NCI-H774 (cell line): ENCODE measurements at places on chromosomes 7 and 10.

DNA sequence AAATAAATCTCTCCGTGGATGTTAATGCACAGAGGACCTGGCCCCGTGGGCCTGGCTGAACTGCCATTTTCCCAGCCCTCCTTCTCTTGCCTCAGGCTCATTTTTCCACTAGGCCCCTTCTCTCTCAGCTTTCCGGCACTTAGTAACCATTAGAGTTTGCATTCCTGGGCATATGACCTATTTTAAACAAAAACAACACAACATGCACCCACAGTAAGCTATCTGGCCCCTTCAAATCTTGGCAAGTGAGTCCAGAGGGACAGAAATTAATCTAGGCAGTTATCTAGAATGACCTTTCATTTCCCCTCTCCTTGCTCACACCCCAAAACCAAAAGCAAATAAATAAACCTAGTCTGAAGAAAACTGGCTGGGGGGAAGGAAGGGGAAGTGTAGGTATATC is 11.7 kb downstream of the FBXW4 start:
- DNase-seq, result no peak

GRCh38 chr7:75823198-75823910 is 9.7 kb upstream of the CCL24 start:
- DNase-seq, result no peak

GRCh38 chr10:69043931-69044531 is 43.9 kb upstream of the SRGN start:
- DNase-seq, result no peak

- DNase-seq, result no peak
Observed at GRCh38 chr10:3008518-3009195, 58.7 kb upstream of the PFKP start.

- no peak for DNase-seq
Observed at GRCh38 chr7:37545619-37546534, 97.2 kb upstream of the ELMO1 start.

GRCh38 chr10:83332690-83333089 is 806.6 kb upstream of the GHITM start:
- no peak for DNase-seq

DNA sequence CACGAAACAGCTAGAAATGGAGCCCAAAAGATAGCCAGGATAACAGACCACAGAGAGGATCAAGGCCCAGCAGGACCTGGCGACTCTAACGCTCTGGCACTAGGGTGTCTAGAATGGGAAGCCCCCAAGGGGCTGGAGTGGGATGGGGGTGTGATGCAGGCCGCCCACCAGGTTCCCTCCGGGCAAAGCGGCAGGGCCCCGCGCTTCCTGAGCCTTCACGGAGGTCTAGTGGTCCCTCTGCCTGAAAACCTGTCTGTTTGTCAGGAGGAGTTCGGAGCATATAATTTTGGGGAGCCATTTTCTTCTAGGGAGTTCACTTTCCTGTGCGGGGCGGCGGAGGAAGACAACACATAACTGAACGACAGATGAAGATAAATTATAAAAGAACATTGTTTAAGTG is 48.2 kb upstream of the FXYD4 start:
- DNase-seq, result no peak

- no peak for DNase-seq
Observed at GRCh38 chr10:132500781-132501415, 36.7 kb upstream of the INPP5A start.

DNA sequence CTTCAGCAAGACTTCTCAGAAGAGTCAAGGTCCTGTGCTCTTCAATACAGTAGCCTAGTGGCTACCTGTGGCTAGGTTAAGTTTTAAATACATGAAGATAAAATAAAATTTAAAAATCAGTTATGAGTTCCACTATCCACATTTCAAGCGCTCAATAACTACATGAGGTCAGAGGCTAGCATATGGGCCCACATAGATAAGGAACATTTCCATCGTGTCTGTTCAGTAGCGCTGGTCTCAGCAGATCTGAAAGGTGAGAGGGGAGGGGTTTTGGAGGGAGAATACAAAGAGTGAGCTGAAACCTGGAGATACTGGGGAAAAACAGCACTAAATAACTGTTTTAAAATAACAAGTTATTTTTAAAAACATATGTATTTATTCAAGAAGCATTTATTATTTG is 219.0 kb downstream of the TRIL start:
- DNase-seq, result no peak

- no peak for DNase-seq
Observed at GRCh38 chr7:78420001-78420400, 621.4 kb downstream of the PHTF2 start.

- DNase-seq, result no peak
Observed at GRCh38 chr7:36286226-36286625, 103.4 kb upstream of the ANLN start.

DNA sequence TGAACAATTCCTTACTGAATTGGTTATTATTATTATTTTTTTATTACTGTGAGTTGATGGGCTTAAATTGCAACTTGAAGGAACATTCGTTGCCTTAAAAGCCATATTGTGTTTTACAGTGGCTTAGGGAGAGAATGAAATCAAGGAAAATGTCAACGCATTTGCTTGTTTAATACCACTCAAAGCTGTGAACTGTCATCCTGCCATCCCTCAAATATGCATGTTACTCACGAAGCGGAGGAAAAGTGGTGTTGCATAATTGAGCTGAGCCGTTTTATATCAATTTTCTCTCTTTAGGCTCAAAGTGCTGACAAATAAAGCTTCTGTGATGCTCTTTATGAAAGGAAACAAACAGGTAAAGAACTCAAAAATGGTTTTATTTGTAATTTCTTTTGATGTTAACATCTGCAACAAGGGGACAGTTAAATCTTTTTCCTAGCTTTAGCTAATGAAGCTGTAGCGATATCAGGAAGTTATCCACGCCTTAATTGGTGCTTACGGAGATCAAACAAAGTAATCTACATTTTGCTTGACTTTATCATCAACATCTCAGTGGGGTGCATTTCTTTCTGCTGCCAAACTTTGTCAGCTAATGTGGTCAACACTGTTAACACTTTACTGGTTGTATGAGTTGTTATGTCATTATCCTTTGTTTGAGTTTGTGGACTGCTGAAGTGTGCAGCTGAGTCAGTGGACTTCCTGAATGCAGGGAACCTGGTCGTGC is 33.1 kb downstream of the GLRX3 start:
- no peak for DNase-seq

DNA sequence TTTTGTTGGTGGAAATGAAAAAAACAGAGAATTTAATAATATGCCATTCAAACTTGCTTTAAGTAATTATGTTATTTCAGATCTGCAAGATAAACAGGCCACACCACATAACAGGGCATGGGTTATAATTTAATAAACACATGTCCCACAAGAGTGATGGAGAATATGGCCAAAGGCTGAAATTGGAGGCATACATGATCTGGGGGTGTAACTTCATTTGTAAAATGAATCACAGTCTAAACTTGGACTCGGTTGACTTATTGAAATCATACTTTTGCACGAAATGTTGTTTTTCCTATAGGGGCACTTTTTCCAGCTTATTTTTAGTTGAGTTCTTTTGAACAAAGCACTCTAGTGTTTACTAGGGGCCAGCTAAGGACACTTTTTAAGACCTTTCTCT is 151.6 kb downstream of the TMEM26 start:
- no peak for DNase-seq

GRCh38 chr7:84092207-84092606 is 102.4 kb downstream of the SEMA3A start:
- no peak for DNase-seq

- DNase-seq, result no peak
Observed at GRCh38 chr10:122055252-122055651, 66.3 kb downstream of the TACC2 start.

DNA sequence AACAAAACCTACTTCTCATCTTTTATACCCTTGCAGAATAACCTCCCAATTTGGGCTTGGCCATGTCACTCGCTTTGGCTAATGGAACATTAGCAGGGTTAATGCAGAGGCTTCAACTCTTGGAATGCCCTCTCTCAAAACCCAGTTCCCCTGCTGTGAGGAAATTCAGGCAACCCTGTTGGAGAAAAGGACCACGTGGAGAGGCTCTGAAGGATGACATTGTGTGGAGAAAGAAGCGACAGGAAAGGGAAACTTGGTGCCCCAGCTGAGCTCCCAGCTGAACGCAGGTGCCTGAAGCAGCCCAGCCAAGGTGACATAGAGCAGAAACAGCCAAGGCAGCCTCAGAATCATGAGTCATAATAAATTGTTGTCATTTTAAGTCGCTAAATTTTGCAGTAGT is 214.2 kb upstream of the GHITM start:
- no peak for DNase-seq

GRCh38 chr7:159105066-159105780 is 39.4 kb downstream of the VIPR2 start:
- DNase-seq, result no peak

DNA sequence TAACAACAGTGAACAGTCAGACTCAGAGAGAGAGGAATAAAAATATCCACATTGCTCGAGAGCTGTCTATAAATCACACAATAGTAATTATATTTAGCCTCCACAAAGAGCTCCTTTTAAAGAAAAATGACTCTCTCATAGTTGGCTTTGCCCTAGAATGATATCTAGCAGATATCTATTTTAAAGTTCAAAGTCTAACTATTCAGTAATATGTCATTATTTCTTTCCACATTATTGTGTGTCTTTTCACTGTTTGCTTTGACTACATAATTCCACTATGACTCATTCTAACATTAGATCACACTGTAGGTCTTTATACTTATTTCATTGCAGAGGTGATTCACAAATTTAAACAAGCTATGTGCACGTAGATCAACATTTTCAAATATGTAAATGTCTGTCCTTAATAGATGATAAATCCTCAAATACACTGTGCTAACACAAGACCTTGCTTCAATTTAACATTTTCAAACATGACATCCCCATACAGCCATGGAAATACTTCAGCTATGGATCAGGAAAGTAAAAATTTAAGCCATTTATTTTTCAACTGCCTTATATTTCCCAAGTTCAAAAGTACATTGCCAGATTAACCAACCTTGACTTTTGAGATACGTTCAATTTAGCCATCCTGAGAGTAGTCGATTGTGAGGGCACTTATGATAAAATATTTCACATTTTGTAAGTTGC is 99.9 kb upstream of the AKR1E2 start:
- DNase-seq, result peak; percentile 55

GRCh38 chr10:96243296-96243695 is 28.1 kb downstream of the BLNK start:
- no peak for DNase-seq

- DNase-seq, result no peak
Observed at GRCh38 chr7:36281945-36282717, 107.5 kb upstream of the ANLN start.

DNA sequence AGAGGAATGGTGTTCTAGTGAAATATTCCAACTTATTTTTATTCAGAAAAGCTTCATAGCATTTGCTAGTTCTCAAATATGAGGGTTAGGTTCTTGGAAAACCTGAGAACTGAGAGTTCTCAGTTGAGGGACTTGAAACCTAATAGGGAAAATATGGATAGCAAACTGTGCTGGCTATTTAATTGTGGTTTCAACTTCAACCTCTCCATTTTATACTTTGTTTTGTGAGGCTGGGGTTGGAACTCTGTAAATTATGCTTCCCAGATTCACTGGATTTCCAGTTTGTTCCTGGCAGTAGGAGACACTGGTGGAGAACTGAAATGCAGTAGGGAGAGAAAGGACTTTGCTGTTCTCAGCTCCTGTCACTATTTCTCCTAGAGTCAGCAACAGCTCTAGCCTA is 52.7 kb downstream of the CDK14 start:
- no peak for DNase-seq

GRCh38 chr7:139340808-139341057 is 404 bp upstream of the FMC1 start:
- no peak for DNase-seq

GRCh38 chr7:37432281-37432920 is 16.3 kb downstream of the ELMO1 start:
- DNase-seq, result no peak

- no peak for DNase-seq
Observed at GRCh38 chr10:110398419-110399105, 93.8 kb upstream of the SMNDC1 start.

GRCh38 chr7:114937446-114937845 is 15.6 kb downstream of the MDFIC start:
- no peak for DNase-seq

DNA sequence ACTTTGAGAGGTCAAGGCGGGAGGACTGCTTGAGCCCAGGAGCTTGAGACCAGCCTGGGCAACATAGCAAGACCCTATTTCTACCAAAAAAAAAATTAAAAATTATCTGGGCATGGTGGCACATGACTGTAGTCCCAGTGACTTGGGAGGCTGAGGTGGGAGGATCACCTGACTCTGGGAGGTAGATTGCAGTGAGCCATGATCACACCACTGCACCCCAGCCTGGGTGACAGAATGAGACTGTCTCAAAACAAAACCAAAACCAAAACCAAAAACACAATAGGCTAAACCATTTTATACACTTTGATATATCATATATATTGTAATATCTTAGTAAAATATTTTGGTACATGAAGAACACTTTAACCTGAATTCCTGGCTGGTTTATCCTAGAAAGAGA is 101.6 kb downstream of the RAPGEF5 start:
- no peak for DNase-seq

GRCh38 chr7:120860156-120860555 is 2.2 kb upstream of the TSPAN12 start:
- DNase-seq, result no peak

GRCh38 chr10:48455055-48455391 is 148.5 kb downstream of the MAPK8 start:
- no peak for DNase-seq

DNA sequence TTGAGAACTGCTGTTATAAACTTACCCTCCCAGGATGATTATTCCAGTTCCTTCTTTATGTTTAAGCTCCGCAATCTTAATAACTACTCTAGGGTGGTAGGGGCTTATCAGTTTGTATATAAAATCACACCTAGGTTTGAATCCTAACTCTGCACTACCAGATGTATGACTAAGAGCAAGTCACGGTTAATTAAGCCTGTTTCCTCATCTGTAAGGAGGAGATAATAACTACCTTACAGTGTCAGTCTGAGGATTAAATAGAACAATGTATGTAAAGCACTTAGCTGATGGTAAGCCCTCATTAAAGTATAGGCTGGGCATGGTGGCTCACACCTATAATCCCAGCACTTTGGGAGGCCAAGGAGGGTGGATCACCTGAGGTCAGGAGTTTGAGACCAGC is 9.2 kb downstream of the DNA2 start:
- no peak for DNase-seq

GRCh38 chr7:147535701-147536111 is 1054.9 kb upstream of the C7orf33 start:
- DNase-seq, result no peak

GRCh38 chr7:92717993-92718716 is 118.2 kb downstream of the CDK6 start:
- peak; percentile 65 for DNase-seq

GRCh38 chr10:35432781-35433338 is 96.6 kb downstream of the CCNY start:
- no peak for DNase-seq

DNA sequence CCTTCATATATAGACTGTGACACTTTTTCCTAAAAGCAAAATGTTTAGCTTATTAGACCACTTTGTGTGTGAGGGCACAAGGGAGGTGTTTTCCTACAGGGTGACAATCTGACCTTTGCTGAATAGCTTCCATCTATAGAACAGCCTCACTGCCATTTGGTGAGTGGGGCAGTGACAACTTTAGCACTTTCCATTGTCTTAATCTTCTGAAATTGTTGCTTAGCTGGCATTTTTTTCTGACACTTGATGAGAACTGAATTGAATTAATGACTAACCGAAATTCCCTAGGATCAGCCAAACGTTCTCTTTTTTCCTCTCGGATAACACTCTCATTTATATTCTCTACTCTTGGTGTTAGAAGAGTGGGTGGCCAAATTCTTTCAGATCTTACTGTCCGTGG is 30.2 kb downstream of the KDM7A start:
- no peak for DNase-seq
